ENCODE measurements at places on chromosomes 5 and 9.

DNA sequence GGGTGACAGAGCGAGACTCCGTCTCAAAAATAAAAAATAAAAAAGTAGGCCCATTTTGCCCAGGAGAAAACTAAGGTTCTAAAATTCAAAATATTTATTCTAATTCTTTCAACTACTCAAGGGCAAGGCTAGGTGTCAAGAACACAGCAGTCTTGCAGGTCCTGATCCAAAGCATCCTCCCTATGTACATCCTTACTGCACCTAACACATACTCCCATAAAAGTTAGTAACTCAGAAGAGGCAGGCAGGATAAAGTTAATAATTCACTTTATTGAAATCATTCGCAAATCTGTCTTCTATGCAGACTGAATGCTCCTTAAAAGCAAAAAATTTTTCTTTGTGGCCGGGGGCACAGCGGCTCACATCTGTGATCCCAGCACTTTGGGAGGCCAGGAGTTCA lies 11.1 kb downstream of the GOLPH3 start:
- H3K4me3 ChIP-seq, result no peak overlapping the region
- H3K4me1 ChIP-seq, result peaks cover 34% of the 10 kb centered on the region
- no peak for DNase-seq
- no peaks in the 10 kb centered on the region for H3K36me3 ChIP-seq

DNA sequence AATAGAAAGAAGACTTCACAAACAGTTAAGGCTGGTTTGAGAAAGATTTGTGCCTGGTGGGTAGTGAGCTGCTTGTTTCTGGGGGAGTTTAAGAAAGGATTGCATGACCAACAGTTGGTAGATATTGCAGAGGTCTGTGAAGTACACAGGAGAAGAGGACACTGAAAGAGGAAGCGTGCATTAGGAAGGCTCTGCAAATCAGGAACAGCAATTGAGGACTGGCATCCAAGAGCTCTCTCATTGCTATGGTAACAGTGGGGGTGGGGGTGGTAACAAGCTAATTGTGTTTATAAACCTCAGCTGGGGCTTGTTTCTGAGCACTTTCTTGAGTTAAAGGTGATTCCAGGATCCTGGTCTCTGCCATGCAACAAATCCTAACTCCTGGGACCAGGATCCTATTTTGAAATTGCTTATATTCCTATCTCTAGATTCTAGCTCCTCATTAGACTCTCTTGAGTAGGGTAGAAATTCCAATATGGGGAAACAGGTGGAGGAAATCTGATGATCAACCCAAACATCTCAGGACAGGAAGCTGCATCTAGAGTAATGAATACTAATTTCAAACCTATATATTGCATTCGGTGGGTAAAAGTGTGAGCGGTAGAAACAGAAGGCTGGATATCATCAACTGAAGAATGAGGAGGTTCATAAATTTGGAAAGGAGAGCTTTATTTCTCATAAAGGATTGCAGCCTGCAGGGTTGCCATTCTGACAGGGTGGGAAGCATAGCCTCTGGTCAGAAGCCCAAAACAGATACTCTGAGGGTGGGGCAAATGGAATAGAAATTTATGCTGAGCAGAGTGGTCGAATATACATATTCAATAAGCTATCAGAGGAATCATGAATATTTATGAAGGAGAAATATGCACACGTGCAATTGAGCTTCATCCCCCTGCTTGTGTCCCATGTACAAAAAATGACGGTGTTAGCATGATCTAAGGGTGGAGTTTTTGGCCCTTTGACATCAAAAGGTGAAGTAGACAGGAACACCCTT lies 79.4 kb downstream of the PTTG1 start:
- no peaks in the 10 kb centered on the region for H3K4me1 ChIP-seq
- no peaks in the 10 kb centered on the region for H3K36me3 ChIP-seq
- no peak overlapping the region for H3K27ac ChIP-seq
- H3K4me3 ChIP-seq, result no peak overlapping the region
- no peaks in the 10 kb centered on the region for H3K27me3 ChIP-seq
- DNase-seq, result no peak

GRCh38 chr5:57002959-57003485 lies 51.1 kb upstream of the MIER3 start:
- no peaks in the 10 kb centered on the region for H3K36me3 ChIP-seq
- H3K4me3 ChIP-seq, result no peak overlapping the region
- no peak for DNase-seq
- H3K27ac ChIP-seq, result no peak overlapping the region
- no peaks in the 10 kb centered on the region for H3K4me1 ChIP-seq

DNA sequence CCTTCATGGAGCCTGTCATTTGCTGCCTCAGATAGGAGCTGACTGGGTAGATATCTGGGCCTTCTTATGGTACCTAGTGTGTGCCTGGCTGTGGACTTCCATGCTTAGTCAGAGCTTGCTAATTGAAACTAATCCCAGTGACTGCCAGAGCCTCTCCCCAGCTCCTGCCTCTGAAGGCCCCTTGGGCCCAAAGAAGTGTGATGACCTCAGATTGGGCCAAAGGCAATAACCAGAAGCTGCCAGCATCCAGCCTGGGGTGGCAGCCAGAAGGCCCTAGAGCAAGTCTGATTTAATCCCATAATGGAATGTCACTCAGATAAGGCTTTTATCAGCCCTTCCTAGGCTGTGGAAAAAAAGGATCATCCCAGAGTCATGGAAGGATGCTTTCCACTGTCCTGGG lies 17.1 kb upstream of the CDC23 start:
- no peaks in the 10 kb centered on the region for H3K27me3 ChIP-seq
- no peak overlapping the region for H3K27ac ChIP-seq
- no peak for DNase-seq
- no peaks in the 10 kb centered on the region for H3K36me3 ChIP-seq
- H3K4me1 ChIP-seq, result no peaks in the 10 kb centered on the region

DNA sequence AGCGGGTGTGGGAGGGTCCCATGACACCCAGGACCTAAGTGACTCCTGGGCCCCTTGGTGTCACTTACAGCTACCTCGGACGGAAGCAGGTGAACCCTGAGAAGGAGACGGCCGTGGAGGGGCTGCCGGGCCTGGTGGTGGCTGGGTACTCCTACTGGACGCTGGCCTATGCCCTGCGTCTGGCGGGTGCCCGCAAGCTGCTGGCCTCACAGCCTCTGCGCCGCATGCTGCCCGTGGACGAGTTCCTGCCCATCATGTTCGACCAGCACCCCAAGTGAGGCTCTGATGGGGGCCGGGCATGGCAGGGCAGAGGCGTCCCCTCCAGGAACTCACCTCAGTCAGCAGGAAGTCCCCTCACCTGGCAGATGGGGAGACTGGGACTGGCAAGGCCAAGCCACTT lies 13.7 kb downstream of the CERCAM start:
- no peaks in the 10 kb centered on the region for H3K4me1 ChIP-seq
- no peaks in the 10 kb centered on the region for H3K36me3 ChIP-seq
- DNase-seq, result no peak
- H3K27me3 ChIP-seq, result no peaks in the 10 kb centered on the region
- no peak overlapping the region for H3K27ac ChIP-seq

GRCh38 chr5:173515526-173515925 lies 100.9 kb downstream of the BOD1 start:
- H3K27ac ChIP-seq, result no peak overlapping the region
- H3K27me3 ChIP-seq, result no peaks in the 10 kb centered on the region
- no peaks in the 10 kb centered on the region for H3K36me3 ChIP-seq
- DNase-seq, result no peak
- H3K4me3 ChIP-seq, result no peak overlapping the region

DNA sequence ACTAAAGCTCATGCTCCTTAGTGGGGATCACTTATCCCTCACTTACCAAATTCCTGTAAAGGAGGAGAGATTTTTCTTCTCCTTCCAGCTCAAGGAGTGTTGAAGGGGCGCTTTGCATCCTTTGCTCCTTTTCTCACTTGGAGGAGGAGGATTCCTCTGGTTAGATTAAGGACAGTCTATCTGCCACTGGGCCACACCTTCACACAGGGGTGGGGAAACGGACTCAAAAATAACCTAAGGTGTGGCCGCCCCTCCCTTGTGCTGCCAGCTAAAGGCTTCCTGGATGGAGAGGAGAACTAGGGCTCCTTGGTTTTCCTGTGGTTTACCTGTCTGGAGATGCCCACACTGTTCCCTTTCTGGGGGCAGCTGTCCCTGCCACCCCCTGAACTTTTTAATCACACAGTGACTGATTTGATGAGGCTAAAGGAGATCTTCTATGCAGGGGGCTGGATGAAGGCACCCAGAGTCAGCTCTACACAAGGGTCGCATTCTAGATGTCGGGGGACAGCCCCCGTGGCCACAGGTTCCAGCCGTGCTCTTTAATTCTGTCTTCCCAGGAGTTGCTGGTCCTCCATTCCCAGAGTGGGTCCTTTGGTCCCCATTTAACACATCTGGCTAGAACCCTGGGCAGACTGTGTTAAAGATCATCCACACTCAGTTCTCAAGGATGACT lies 14.4 kb downstream of the GLRX start:
- H3K36me3 ChIP-seq, result no peaks in the 10 kb centered on the region
- DNase-seq, result no peak
- H3K27me3 ChIP-seq, result no peaks in the 10 kb centered on the region
- H3K4me1 ChIP-seq, result peaks cover 32% of the 10 kb centered on the region

GRCh38 chr5:61576556-61576955 lies 244.5 kb downstream of the ZSWIM6 start:
- no peak overlapping the region for H3K27ac ChIP-seq
- H3K27me3 ChIP-seq, result no peaks in the 10 kb centered on the region
- H3K4me1 ChIP-seq, result no peaks in the 10 kb centered on the region
- H3K4me3 ChIP-seq, result no peak overlapping the region

DNA sequence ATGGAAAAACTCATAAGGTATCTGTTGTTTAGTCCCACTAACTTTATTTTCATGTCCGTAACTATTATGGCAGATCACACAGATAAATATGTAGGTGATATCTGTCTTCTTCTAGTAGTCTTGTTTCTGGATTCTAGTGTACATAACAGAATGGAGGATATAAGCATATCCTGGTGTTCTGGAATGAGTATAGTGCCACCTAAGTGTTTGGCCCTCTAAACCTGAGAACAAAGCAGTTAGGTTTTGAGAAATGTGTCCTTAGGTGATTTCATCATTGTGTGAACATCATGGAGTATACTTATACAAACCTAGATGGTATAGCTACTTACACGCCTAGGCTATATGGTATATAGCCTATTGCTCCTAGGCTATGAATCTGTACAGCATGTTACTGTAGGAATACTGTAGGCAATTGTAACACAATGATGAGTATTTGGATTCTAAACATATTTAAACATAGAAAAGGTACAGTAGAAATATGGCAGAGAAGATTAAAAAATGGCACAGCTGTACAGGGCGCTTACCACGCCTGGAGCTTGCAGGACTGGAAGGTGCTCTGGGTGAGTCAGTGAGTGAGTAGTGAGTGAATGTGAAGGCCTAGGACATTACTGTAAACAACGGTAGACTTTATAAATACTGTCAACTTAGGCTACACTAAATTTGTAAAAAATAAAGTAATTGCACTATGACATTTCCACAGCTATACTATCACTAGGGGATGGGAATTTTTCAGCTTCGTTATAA lies 150.3 kb upstream of the SLC24A2 start:
- H3K36me3 ChIP-seq, result no peaks in the 10 kb centered on the region
- no peak overlapping the region for H3K27ac ChIP-seq
- no peak overlapping the region for H3K4me3 ChIP-seq
- peaks cover 4% of the 10 kb centered on the region for H3K27me3 ChIP-seq

DNA sequence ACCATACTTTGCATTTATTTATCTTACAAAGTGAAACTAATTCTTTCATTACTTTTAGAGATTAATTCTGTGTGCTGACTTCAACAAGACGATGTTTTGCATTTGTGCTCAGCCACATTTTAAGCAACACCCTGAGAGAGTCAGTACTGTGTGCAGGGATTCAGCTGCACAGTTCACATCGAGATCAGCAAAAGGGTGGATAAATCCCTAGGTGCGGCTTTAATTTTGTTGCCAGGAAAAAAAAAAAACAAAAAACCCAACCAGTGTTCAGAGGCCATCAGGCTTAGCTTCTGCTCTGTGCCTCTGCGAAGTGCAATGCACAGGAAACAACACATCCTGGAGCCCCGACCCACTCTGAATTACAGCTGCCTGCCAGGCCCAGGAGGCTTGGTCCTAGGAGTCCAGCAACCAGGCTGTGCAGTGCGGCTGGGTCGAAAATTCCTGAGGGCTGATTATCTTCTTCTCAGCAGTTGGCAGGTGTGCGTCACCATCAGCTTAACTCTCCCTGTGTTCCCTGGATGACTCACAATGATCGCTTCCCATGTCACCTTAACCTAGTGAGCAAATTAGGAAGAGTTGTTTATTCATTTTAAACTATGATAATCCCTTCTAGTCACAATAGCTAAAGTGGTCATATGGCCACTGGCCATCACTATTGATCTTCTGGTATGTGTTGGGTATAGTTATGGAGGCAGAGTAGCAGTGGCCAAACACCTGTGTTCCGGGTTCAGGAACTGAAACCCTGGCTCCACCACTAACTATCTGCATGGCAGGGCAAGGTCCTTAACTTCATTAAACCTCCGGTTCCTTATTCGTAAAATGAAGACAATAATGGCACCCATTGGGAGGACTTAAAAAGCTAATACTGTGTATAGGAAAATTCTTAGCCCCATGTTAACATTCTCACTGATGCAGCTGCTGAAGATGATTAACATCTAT lies 31.2 kb upstream of the NDUFB6 start:
- no peaks in the 10 kb centered on the region for H3K4me1 ChIP-seq
- no peak overlapping the region for H3K27ac ChIP-seq
- no peaks in the 10 kb centered on the region for H3K27me3 ChIP-seq
- no peaks in the 10 kb centered on the region for H3K36me3 ChIP-seq
- no peak overlapping the region for H3K4me3 ChIP-seq

- H3K27ac ChIP-seq, result no peak overlapping the region
- no peaks in the 10 kb centered on the region for H3K27me3 ChIP-seq
- no peak for DNase-seq
- H3K36me3 ChIP-seq, result no peaks in the 10 kb centered on the region
Observed at GRCh38 chr9:99785010-99785590, 36.6 kb upstream of the NR4A3 start.

- H3K4me1 ChIP-seq, result no peaks in the 10 kb centered on the region
- DNase-seq, result no peak
- no peak overlapping the region for H3K27ac ChIP-seq
- peaks cover 3% of the 10 kb centered on the region for H3K27me3 ChIP-seq
Observed at GRCh38 chr9:21744320-21744719, 58.1 kb upstream of the MTAP start.

- no peak for DNase-seq
- H3K4me1 ChIP-seq, result no peaks in the 10 kb centered on the region
- H3K4me3 ChIP-seq, result no peak overlapping the region
- no peaks in the 10 kb centered on the region for H3K27me3 ChIP-seq
Observed at GRCh38 chr5:14816374-14816998, 55.1 kb downstream of the ANKH start.

GRCh38 chr5:6399980-6400910 lies 21.9 kb upstream of the MED10 start:
- no peak overlapping the region for H3K4me3 ChIP-seq
- peak; percentile 5 for DNase-seq
- no peak overlapping the region for H3K27ac ChIP-seq
- H3K27me3 ChIP-seq, result no peaks in the 10 kb centered on the region

DNA sequence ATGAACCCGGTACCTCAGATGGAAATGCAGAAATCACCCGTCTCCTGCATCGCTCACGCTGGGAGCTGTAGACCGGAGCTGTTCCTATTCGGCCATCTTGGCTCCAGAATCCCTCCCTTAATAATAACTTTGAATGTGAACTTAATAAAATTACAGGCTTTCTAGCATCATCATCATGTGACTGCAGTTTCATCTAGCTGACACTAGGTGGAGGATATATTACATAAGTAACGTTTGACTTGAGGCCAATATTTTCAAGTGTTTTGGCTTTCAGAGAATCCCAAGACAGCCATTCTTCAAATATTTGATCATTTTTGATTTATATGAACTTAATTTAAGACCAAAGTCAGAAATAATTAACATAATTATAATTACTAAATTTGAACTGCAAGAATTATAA lies 474.9 kb upstream of the CDH10 start:
- H3K36me3 ChIP-seq, result no peaks in the 10 kb centered on the region
- H3K27me3 ChIP-seq, result no peaks in the 10 kb centered on the region
- H3K4me3 ChIP-seq, result no peak overlapping the region
- DNase-seq, result no peak

- no peak overlapping the region for H3K27ac ChIP-seq
- no peaks in the 10 kb centered on the region for H3K36me3 ChIP-seq
- no peak overlapping the region for H3K4me3 ChIP-seq
Observed at GRCh38 chr5:110625376-110625999, 101.0 kb downstream of the TMEM232 start.

All from liver (tissue), 10 donors.